GM23248 (cell line): ENCODE measurements at places on chromosomes 4 and X.

GRCh38 chr4:48483006-48483776 lies at the start of gene SLC10A4:
TSS of gene SLC10A4 (plus strand) at chr4:48483343. CDS start at chr4:48483562, 219 bp downstream.
- DNase-seq, result peak; percentile 15

DNA sequence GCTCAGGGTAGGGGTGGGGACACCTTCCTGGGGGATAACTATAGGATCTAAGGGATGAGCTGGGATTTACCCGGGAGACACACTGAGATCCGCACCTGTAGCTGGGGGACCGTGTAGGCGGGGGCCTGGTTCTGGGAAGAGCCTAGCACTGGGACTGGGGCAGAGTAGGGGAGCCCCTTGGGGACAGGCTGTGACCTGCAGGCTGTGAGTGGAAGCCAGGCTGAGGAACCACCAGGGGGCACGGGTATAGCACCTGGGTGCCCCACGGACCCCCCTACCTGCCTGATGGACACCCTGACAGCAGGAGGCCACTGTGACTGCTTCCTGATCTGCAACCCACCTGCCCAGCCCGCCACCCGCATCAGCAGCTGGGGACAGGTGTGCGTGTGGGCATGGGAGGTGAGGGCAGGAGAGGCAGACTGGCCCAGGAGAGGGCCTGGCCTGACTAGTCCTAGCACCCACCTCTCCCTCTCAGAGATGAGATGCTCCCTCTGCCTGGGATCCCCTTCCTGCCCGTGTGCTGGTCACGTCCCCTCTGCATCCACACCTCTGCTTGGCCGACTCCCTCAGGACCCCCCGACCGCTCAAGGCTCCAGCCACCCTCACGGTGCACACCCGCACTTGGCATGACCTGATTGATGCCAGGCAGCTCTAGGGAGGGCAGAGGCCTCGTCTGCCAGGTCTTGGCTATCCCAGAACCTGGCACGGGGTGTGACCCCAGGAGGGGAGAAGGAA lies 94.2 kb upstream of the NKX1-1 start:
- DNase-seq, result no peak

GRCh38 chr4:162497564-162498167 lies 333.9 kb upstream of the FSTL5 start:
- peak; percentile 72 for DNase-seq

DNA sequence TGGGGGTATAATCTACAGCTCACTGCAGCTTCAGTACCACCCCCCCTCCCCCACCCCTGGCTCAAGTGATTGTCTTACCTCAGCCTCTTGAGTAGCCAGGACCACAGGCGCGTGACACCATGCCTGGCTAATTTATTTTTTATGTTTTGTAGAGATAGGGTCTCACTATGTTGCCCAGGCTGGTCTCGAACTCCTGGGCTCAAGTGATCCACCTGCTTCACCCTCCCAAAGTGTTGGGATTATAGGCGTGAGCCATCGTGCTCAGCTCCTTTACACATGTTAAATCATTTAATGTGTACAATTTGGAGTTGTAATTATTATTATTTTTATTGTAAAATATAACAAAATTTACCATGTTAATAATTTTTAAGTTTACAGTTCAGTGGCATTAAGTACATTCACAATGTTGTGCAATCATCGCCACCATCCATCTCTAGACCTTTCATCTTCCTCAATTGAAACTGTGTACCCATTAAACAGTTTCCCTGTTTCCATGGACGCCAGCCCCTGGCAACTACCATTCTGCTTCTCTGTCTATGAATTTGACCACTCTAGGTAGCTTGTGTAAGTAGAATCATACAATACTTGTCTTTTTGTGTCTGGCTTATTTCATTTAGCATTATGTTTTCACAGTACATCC lies 6.1 kb downstream of the SLAIN2 start:
- DNase-seq, result no peak
